ENCODE measurements at places on chromosomes 2 and 18.

DNA sequence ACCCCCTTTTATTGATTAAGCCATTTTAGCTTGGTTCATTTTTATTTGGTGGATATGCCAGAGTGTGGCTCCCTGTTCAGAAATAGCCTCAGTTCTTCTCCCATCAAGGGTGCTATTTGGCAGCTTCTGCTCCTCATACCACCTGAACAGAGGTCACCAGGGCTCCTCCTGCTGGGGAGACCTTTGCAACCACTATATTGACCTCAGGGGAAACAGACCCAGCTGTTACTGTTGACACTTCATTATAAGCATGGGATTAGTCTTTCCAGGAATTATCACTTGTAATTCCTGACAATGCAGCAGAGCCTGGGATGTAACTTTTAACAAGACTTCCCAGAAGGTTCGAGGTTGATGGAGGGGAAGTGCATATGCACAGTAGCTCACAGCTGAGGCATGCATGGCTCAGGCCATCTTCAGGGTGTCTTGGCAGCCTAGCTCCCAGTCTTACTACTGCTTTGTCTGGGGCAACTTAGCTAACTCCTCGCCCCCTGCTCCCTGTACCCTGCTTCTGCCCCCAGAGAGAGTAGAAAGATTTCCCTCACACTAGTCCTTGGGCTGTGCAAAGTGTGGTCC is 239.4 kb upstream of the SPRED2 start:
- no peak for DNase-seq

- DNase-seq = peak; percentile 63
Observed at GRCh38 chr2:231715988-231716616, 7.8 kb downstream of the PTMA start.

DNA sequence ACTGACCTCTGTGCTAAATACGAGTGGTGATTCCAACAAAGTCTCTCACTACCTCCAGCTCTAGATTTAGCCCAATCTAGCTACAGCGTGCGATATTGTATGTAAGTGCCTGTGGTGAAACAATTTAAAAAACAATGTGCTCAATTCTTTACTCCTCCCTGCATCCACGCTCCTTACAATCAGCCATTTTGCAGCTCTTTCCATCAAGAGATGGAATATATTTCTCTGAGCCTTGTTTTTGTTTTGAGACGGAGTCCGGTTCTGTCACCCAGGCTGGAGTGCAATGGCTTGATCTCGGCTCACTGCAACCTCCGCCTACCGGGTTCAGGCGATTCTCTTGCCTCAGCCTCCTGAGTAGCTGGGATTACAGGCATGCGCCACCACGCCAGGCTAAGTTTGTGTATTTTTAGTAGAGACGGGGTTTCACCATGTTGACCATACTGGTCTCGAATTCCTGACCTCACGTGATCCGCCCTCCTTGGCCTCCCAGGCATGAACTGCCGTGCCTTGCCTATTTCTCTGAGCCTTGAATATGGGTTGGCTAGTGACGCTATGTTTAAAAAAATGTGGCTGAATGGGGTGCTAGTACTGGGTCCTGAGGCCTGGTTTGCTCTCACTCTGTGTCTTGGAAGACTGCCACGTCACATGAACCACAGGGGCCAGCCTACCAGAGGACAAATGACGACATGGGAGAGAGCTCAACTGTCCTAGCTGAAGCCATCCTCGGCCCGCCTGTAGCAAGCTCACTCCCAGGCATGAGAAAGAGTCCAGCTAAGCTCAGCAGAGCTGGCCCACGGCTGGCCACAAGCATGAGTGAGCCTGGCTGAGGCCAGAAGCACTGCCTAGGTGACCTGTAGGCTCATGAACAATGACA is 14.8 kb downstream of the WDFY1 start:
- DNase-seq = no peak

DNA sequence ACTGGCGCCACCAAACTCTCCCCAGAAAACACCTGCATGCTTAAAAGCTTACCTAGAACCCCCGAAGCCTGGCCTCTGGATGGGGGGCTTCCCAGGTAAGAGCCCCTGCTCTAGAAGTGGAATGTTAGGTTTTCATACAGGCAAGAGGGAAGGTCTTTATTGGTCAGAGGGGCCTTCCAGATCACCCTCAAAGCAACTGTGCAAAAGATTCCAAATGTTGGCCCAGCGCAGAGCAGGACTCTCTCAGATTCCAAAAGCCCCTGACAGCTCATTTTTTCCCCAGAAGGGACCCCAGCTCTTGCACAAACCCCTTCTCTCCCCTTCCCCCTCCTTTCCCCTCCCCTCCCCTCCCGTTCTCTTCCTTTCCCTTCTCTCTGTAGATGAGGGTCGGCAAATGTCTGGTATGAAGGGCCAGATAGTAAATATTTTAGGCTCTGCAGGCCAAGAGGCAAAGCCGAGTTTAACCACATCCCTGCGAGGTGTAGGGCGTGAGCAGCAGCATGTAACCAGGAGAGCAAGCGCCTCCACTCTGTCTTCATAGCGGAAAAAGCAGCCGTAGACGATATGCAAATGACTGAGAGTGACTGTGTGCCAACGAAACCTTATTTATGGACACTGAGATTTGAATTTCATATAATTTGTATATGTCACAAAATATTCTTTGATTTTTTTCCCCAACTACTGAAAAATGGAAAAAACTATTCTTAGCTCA is 116.9 kb downstream of the SMAD7 start:
- peak; percentile 42 for DNase-seq

- no peak for DNase-seq
Observed at GRCh38 chr18:29753379-29753778, 1289.2 kb downstream of the DSC3 start.

DNA sequence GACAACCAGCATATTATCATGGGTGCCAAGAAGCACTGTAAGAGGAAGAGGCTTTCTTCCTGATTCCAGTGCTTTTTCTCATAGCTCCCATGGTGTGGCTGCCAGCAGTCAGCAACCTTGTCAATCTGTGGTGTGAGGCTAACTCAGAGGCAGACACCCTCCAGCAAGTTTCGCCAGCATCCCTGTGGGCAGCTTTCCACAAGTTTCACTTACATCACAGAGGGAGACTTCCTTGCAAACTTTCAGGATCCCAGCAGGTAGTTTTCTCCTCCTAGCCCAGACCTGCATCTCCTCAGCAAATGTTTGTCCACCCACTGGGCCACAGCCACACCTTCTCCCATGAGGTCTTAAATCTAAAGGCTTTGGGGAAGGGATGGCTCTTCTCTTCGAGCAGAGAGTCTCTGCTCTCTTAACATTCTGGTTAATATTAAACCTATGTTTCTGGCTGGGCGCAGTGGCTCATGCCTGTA is 9.1 kb downstream of the DNAH7 start:
- no peak for DNase-seq

DNA sequence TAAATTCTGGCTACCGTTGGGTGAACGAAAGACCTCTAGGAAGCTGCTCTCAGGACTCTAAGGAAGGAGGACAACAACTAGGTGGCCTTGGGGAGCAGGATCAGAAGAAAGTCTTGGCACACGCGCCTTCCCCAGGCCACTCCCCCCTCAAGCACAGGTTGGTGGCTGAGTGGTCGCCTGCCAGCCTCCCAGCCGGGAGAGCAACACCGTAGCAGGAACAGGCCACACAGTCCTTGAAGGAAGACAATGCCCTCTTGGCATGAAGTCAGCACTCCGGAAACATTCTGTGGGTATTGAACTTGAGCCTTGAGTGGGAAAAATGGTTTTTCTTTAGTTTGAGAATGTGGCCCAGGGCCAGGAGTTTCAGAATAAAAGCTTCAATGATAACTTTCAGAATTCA is 87.4 kb upstream of the AGAP1 start:
- DNase-seq = no peak

DNA sequence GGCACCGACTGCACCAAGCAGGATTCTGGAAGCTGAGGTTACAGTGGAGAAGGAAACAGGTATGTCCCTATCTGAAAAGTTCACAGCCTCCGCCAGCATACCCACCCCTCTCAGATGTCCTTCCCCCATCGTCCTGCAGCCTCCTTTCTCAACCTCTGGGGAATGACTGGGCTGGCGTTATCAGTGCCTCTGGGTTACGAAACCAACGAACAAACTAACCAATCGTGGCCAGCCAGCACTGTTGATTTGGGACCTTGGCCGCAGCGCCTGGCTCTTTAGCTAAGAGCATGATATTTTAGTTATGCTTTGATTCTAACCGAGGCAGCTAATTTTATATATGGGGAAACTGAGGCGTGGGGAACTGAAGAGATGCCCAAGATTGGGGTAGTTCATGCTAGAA is 233.0 kb downstream of the TFCP2L1 start:
- DNase-seq = no peak

DNA sequence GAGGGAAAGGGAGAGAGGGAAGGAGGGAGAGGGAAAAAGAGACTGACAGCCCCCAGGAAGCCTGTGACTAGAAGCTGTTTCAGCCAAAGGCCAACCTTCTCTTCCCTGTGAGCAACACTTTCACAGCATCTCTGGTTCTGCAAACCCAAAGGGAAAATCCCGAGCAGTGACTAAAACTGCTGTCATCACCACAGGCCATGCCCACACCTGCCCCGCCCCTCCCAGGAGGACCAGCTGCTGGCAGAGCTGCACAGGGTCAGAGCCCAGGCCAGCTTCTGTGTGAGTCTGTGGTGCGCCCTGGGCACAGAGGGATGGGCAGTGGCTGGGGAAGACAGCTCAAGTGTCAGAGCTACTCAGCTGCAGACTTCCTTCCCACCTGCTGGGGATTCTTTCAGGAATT is 64.9 kb upstream of the OTOS start:
- no peak for DNase-seq

GRCh38 chr18:25650201-25650941 is 298.4 kb upstream of the ZNF521 start:
- DNase-seq = peak; percentile 17

- DNase-seq = no peak
Observed at GRCh38 chr2:204748286-204748685, 203.0 kb downstream of the PARD3B start.

DNA sequence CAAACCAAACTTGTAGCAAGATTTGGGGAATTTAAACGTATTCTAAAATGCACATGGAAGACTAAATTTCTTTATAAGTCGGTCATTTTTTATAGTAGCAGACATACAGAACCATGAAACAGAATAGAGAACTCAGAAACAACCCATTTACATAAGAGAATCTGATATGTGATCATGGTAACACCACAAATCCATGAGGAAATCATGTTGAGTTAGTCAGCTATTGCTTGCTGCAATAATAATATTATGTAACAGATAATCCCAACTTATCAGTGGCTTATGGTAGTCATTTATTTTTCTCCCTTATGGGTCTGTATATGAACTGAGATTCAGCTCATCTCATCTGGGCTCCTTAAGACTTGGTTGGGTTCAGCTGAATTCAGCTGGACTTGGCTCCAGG is 103.4 kb upstream of the SERTAD2 start:
- DNase-seq = no peak

GRCh38 chr2:200159357-200159707 is 147.2 kb upstream of the SPATS2L start:
- no peak for DNase-seq

DNA sequence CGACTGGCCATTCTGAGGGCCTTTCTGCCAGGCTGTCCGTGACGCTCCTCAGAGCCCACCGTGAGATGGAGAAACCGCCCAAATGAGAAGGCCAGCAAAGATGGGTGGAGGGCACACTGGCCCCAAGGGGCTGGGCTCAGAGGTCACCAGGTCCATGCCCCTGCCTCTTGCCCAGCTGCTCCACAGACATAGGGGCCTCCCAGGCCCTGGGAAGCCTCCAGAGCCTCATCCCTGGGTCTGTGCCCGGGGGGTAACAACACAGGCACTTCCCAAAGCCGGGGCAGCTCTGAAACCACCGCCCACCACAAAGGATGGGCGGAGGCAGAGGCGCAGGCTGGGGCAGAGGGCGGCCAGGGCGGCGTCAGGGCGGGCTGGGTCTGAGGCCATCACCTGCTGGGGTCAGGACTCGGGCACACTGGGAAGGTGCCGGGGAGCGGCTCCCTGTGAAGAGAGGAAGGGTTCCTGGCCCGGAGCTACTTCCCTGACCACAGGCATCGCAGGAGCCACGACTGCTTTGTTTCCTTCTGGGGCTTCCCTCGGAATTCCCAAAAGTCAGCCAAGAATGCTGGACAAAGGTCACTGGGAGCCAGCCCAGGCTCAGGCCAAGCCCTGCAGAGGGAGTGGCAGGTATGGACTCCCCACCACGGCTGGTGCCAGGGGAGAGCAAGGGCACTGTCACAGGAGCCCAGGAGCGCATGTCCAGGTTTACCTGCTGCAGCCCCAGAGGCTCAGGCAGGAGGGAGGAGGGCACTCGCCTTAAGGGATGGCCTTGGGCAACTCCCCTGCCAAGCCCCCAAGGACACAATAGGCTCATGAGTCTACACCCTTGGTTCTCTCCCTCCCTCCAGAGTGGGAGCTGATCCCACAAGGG is 9.4 kb downstream of the CYP26B1 start:
- DNase-seq = peak; percentile 78

GRCh38 chr2:28648147-28648546 is 103.5 kb upstream of the PPP1CB start:
- DNase-seq = no peak

DNA sequence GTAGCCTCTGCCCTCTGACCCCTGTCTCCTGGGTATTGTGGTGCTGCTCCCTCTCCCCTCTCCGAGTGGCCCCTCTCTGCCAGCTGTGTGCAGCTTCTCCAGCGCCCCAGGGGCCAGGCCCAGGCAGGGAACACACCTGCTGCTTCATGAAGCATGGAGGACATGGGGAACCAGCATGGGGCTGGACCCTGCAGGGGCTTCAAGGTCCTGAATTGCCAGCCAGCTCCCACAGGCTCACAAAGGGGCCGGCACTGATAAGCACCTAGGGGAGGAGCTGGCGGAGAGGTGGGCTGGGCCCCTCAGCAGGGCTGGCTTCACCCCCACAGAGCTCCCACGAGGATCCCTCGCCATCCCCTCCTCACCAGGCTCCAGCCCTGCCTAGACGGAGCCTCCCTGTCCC is 77.4 kb upstream of the GPC1 start:
- DNase-seq = no peak

DNA sequence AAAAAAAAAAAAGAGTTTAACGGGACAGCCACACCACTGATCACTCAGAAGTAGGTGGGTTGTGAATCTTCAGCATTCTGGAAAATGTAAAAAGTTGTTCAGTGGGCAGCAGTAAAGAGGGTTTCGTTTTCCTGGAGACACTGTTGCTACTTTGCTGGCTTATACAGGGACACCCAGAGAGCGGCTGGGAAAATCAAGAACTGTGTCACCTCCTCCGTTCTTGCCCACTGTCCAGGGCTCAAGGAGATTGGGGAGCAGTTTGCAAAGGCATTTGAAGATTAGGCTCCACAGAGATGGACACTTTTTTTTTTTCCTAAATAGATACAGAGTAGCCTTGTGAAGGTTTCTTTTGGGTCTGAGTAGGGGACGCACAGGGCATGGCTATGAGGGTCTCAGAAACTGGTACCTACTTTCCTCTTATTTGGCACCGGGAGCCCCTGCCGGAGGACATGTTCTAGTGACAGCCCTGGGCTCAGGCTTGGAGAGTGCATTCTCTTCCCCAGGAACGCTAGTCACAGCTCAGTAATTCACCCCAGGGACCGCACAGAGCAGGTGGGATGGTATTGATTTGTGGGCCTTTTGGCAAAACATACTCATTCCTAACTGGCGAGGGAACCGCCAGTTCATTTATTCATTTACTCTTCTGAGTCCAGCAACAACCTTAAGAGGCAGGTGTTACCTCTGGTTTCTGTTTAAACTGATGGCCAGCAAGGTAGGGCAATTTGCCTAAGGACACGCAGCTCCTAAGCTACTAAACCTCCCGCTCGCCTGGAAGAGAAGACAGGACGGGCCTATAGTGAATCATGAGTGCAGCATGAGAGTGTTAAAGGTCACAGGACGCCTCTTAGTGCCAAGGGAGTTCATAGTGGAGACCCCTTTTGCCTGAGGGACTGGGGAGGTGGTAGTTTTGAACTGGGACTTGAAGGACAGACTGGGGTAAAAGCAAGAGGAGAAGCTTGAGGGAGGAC is 53.1 kb downstream of the HPCAL1 start:
- DNase-seq = no peak

GRCh38 chr2:8571792-8572499 is 109.9 kb upstream of the ID2 start:
- no peak for DNase-seq

GRCh38 chr2:210818473-210818872 is 262.1 kb downstream of the CPS1 start:
- no peak for DNase-seq

Measured in kidney (tissue), 22 donors.